ENCODE measurements at places on chromosomes 4 and X. TPM values are rescaled to one million over a fixed set of nuclear protein-coding genes. Genes with fewer than 3 reads are reported as not detected.

The ING2 gene
- 11.5 TPM for total RNA-seq

The GPR82 gene
- total RNA-seq = 0.67 TPM

GRCh38 chrX:13059637-13060499, 15.4 kb upstream of the FAM9C start:
- H3K36me3 ChIP-seq = no peaks in the 10 kb centered on the region
- no peak overlapping the region for H3K27ac ChIP-seq
- H3K4me3 ChIP-seq = no peak overlapping the region
- no peak for DNase-seq
- peaks cover 8% of the 10 kb centered on the region for H3K4me1 ChIP-seq
- H3K27me3 ChIP-seq = no peaks in the 10 kb centered on the region

The RPA4 gene
- 10.5 TPM for total RNA-seq

The FAM47E gene
- 7.3 TPM for total RNA-seq

- no peaks in the 10 kb centered on the region for H3K36me3 ChIP-seq
- no peak overlapping the region for H3K4me3 ChIP-seq
- DNase-seq = no peak
- H3K4me1 ChIP-seq = no peaks in the 10 kb centered on the region
- H3K27me3 ChIP-seq = no peaks in the 10 kb centered on the region
These were observed 128.4 kb downstream of the KLHL34 start for GRCh38 chrX:21529771-21530170.

- no peak overlapping the region for H3K27ac ChIP-seq
- H3K4me3 ChIP-seq = no peak overlapping the region
- no peaks in the 10 kb centered on the region for H3K27me3 ChIP-seq
- H3K36me3 ChIP-seq = peaks cover 33% of the 10 kb centered on the region
- H3K4me1 ChIP-seq = no peaks in the 10 kb centered on the region
These were observed 22.2 kb downstream of the TMEM184C start for GRCh38 chr4:147639388-147639787.

- no peak for DNase-seq
- no peak overlapping the region for H3K27ac ChIP-seq
- no peak overlapping the region for H3K4me3 ChIP-seq
These were observed 247.4 kb upstream of the CTSO start for GRCh38 chr4:156201050-156201449.

- no peak for DNase-seq
- H3K36me3 ChIP-seq = peaks cover 17% of the 10 kb centered on the region
- no peak overlapping the region for H3K4me3 ChIP-seq
- no peaks in the 10 kb centered on the region for H3K27me3 ChIP-seq
These were observed 73.3 kb downstream of the MANBA start for GRCh38 chr4:102687373-102687981.

All from upper lobe of left lung (tissue), 6 donors.